Inflammatory macrophage (primary cell): ENCODE measurements at places on chromosomes 2 and 18.

DNA sequence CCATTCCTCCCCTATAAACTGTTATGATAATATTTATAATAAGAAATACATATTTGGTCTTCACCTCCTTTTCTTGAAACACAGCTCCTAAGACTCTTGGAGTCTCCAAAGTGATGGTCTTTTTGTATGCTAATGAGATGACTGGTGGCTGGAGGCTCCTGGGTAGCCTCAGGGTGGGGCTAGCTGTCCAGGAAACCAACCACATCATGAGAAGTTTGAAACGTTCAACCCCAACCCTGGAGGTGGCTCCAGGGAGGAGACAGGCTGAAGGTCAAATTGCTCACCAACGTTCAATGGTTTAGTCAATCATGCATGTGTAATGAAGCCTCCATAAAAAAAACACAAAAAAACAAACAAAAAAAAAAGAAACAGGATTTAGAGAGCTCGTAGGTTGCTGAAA, 298.7 kb upstream of the MGAT5 start:
- DNase-seq: no peak

DNA sequence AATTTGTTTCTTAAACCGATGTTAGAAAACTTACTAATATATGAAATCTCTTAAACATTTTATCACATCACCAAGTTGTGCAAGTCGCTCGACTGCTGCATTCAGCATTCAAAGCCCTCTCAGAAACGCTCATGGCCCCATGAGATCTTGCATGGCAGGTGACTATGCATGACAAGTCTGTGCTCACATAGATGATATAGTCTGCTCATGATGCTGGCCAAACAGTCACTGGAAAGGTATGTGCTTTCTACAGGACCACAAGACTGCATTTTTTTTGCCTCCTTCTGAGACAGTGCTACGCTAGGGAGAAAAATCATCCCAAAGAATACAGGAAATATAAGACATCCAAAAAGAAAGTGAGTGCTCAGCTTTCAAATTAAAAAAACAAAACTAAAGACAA, 98.3 kb upstream of the ZBTB14 start:
- no peak for DNase-seq

- no peak for DNase-seq
These were observed 31.3 kb downstream of the CYP27C1 start for GRCh38 chr2:127188797-127189196.

- DNase-seq: no peak
These were observed 159.8 kb downstream of the TAF4B start for GRCh38 chr18:26386002-26386401.

DNA sequence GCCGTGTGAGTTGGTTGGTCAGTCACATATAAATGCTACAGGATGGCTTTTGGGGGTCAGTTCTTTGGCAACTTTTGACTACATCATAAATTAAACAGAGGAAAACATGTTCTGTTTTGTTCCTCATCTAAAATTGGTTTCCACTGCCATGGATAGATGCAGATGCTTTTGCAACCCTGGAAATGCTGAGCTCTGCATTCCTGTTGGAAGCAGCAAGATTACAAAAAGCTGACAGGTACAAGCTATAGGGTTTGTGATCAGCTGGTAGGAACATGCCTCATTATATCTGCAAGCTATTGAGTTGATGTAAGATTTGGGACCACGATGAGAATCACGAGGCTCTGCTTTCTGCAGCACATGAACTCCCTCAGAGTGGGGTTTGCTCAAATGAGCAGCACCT, 207.4 kb upstream of the TPO start:
- no peak for DNase-seq

DNA sequence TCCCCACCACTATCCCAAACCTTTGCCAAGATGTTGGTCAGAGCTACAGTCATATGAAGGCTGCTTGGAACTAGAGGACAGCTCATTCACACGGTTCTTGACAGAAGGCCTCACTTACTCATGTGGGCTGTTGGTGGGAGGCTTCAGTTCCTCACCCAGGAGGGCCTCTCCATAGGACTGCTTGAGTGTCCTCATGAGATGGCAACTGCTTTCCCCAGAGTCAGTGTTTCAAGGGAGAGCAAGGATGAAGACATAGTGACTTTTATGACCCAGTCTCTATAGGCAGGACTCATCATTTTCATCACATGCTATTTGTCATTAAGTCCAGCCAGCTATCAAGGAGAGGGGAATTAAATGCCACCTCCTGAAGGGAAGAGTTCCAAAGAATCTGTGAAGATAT, 33.4 kb upstream of the OLA1 start:
- peak; percentile 95 for DNase-seq

GRCh38 chr2:227308784-227309183, 16.3 kb upstream of the MFF start:
- DNase-seq: no peak

GRCh38 chr2:239329284-239329971, 71.4 kb downstream of the HDAC4 start:
- no peak for DNase-seq

DNA sequence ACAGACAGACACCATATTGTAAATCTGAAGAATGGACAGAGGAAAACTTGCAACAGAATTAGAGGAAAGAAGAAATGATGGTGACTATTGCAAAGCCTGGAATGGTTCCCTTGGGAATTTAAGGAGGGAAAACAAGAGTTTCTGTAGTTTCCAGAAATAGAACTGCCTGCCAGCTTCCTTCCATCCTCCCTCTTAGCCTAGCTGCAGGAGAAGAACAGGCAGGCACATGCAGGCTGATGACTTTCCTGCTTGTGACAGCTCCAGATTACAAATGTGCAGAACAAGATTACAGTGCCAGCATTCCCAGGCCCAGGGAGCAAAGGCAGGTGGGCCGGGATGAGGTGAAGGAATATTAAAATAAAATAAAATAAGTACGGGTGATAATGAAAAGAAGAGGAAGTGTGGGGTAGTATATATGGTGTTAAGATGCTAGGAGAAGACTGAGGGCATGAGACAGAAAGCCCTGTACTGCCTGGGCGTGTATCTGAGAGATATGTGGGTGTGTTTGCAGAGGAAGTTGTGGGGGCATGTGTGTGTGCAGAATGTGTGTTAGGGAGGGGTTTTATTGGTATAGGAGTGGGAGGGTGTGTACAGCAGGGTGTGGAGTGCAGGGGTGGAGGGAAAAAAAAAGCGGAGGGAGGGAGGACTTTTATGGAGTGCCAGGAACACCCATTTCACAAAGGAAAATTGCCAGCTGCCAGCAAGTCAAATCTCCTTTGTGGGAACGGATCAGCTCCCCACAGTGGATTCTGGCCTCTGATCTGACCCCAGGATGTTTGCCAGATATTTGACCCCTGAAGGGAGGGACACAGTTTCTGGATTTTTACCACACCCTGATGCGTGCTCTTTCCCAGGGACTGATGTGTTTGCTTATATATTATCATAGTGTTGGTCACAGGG, 43.9 kb upstream of the NEMP2 start:
- DNase-seq: peak; percentile 29
